ENCODE measurements at places on chromosomes 1 and 21.

DNA sequence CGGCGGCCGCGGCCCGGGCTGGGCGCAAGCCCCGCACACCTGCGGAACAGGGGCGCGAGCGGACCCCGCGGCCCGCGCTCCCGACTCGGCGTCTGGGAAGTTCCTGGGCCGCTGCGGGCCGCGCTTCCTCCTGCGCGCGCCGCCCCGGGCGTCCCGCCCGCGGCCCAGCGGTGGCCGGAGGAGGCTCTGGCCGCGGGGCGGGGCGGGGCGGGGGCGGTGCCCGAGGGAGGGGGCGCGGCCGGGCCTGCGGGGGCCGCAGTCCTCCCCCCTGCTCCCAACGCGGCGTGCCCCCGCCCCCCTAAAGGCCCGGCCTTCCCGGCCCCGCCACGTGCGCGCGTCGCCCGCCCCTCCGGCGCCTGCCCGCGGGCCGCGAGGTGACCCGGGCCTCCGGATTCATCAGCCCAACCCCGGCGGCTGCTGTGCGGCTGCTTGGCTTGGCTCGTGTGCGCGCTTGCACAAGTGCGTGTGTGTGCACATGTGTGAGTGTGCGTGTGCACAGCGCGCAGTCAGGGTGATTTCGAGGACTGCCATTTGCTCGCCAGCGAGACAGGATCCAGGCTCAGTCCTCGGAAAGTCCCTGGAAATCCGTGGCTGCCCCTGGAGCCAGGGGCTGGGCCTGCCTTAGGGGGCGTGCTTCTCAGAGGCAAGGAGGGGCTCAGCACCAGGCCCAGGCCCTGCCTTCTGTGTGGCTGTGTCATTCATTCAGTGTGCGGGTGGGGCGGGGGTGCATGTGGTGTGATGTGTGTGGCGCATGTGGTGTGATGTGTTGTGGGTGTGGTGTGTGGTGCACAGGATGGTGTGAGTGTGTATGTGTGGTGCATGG is at the start of gene C2CD2:
Gene C2CD2, minus strand, starts transcription at position 188 of the 823 bp plus-strand sequence. CDS start 370 bp downstream, outside the sequence.
- H3K36me3 ChIP-seq = no peaks in the 10 kb centered on the region
- H3K4me3 ChIP-seq = no peak within 1 kb of the TSS
- peak; percentile 45 for DNase-seq
- H3K27ac ChIP-seq = no peak within 1 kb of the TSS

DNA sequence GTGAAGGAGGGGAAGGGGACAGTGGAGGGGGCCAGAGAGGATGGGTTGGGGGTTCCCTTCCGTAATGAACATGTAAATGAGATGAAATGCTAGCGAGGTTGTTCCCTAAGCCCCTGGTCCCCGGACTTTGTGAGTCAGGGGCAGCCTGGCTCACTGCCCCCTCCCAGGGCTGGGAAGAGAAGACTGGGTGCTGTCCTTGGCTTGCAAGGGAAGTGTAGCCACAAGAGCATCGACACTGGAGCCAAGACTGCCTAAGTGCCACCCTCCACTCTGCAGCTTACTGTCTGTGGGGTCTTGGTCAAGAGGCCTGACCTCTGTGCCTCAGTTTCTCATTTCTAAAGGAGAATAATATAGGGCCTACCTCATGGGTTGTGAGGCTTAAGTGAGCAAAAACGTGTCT is 483 bp downstream of the PEAR1 start:
- peaks cover 3% of the 10 kb centered on the region for H3K4me1 ChIP-seq
- no peaks in the 10 kb centered on the region for H3K27me3 ChIP-seq
- DNase-seq = no peak

DNA sequence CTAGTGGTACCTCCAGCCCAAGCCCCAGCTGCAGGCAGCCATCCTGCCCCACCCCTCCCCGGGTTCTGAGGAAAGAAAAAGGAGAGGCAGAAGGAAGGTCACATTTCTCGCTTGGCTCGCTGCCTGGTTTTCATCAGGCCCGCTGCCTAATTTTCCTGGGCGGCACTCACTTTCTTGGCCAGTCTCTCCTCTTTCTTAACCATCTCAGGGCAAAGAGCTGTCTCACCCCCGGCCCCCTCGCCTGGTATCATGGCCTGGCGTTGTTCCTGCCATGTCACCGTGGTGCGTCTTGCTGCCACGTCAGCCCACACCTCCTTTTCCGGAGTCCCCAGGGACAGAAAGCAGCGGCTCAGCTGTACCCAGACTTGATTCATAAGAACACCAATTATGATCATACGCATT is 26.6 kb upstream of the CASZ1 start:
- no peak for DNase-seq
- peaks cover 6% of the 10 kb centered on the region for H3K27me3 ChIP-seq
- no peak overlapping the region for H3K27ac ChIP-seq
- H3K4me3 ChIP-seq = no peak overlapping the region

DNA sequence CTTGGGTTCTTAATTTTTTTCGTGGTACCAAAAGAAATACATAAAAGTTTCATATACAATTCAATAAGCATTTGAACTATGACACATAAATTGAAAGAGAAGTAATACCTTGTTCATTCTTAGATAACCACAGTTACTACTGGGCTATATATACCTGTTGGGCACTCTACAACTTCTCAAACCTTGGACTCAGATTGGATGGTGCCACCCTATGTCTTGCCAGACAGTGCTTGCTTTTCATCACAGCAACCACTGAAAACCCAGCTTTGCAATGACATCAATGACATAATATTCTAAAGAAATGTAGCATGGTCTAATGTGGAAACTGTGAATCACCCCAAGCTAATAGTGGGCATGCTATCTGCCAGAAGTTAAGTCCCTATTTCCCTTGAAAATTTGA is 62.8 kb upstream of the DPH5 start:
- H3K27me3 ChIP-seq = no peaks in the 10 kb centered on the region
- H3K4me3 ChIP-seq = no peak overlapping the region
- peaks cover 12% of the 10 kb centered on the region for H3K4me1 ChIP-seq
- H3K27ac ChIP-seq = no peak overlapping the region
- DNase-seq = no peak

GRCh38 chr1:221809091-221810029 is 67.5 kb upstream of the DUSP10 start:
- H3K36me3 ChIP-seq = no peaks in the 10 kb centered on the region
- DNase-seq = no peak
- no peak overlapping the region for H3K27ac ChIP-seq
- no peaks in the 10 kb centered on the region for H3K4me1 ChIP-seq

GRCh38 chr1:28280501-28280900 is 21.2 kb downstream of the SESN2 start:
- DNase-seq = no peak
- H3K27me3 ChIP-seq = no peaks in the 10 kb centered on the region
- peaks cover 29% of the 10 kb centered on the region for H3K36me3 ChIP-seq
- no peaks in the 10 kb centered on the region for H3K4me1 ChIP-seq

- no peak for DNase-seq
- H3K27ac ChIP-seq = no peak overlapping the region
- H3K4me3 ChIP-seq = no peak overlapping the region
- no peaks in the 10 kb centered on the region for H3K4me1 ChIP-seq
- peaks cover 21% of the 10 kb centered on the region for H3K36me3 ChIP-seq
Observed at GRCh38 chr1:113835686-113836290, 23.5 kb upstream of the RSBN1 start.

DNA sequence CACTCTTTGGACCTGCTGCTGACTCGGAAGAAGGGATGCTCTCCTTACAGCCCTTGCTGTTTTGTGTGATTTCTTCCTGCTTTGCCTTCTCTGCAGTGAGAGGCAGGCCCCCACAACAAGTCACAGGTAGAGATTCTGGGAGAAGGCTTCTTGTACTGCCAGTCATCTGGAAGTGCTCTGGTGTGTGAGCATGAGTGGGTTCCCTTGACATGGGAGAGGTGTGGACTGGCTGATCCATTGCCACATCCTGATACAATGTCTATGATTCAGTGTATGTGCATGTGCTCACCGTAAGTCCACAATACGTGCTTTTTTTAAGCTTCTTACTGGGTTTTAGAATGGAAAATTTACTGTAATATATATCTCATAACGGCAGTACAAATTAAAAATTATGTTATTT is 46.0 kb upstream of the PLA2G4A start:
- no peaks in the 10 kb centered on the region for H3K36me3 ChIP-seq
- no peak overlapping the region for H3K27ac ChIP-seq
- H3K4me1 ChIP-seq = no peaks in the 10 kb centered on the region
- no peak overlapping the region for H3K4me3 ChIP-seq
- H3K27me3 ChIP-seq = no peaks in the 10 kb centered on the region
- no peak for DNase-seq

GRCh38 chr1:162570718-162571117 is 9.2 kb downstream of the UAP1 start:
- no peak for DNase-seq
- no peak overlapping the region for H3K27ac ChIP-seq
- peaks cover 24% of the 10 kb centered on the region for H3K36me3 ChIP-seq
- H3K4me1 ChIP-seq = no peaks in the 10 kb centered on the region

Measured in DND-41 (cell line).